Naive thymus-derived CD8-positive, alpha-beta T cell (primary cell): ENCODE measurements at places on chromosomes 12 and 14.

- peak; percentile 41 for DNase-seq
These were observed 4.7 kb upstream of the TTC7B start for GRCh38 chr14:90820958-90821357.

DNA sequence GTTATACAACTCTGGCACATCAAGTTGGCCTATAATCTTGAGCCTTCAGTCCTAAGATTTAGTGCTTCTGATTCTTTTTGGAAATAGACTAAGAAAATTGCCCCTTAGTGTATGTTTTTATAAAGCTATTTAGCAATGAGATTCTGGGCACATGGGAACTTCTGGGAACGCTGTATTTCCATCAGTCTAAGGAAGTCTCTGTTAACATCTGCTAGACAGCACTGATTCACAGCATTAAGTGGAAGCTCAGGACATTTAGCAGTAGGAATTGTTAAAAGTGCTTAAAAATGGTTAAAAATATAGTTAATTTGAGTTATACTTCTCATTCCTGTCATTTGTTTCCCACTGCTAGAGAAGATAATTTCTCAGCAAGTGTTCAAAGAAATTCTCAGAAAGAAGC, 579.1 kb downstream of the SLC16A7 start:
- DNase-seq, result no peak

GRCh38 chr14:20456971-20457370, 1.9 kb downstream of the APEX1 start:
- no peak for DNase-seq

DNA sequence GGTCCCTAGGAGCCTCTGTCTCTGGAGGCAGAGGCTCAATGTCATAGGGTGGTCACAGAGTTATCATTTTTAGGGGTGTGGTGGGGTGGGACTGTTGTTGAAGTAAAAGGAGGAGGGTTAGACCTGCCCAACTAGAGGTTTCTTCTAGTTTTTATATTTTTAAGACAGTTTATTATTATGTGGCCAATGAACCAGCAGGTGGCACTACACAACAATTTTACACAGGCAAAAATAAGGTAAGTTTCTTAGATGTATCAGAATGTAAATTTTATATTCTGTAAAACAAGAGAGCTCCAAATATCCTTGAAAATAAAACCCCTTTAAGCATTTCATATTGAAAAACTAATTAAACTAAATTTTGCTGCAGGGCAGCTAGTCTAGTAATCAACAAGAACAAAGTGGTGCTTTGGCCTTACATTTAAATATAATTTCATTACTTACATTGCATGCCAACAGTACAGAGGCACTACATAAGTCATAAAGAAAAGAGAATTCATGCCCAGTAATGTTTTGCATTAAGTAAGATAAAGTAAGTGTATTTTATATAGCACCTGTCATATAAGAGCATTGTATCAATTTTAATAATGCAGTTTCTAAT, 22.2 kb upstream of the OVCH1 start:
- DNase-seq, result no peak

DNA sequence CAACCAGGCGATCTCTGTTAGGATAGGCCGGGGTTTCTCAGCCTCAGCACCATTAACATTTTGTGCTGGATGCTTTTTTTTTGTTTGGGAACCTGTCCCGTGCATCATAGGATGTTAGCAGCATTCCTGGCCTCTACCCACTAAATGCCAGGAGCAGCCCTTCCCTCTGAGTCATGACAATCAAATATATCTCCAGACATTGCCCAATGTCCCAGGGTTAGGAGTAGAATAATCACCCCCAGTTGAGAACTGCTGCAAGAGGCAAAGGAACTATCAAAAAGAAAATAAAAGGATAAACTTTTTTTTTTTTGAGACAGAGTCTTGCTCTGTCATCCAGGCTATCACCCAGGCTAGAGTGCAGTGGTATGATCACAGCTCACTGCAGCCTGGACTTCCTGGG, 76.0 kb downstream of the ACACB start:
- no peak for DNase-seq

DNA sequence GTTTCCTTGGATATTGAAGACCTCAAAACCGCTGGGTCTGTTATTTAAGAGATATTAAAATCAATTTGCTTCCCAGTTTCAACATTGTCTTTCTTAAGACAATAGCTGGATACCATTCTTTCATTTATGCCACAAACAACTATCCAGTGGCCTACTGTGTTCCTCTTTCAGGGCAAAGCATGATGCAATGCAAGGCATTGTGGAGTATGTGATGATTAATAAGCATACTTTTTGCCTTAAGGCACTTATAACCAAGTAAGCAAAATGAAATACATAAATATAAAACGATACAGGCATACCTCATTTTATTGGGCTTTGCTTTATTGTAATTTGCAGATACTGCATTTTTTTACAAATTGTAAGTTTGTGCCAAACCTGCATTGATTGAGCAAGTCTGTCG, 45.5 kb downstream of the SCN8A start:
- no peak for DNase-seq

- no peak for DNase-seq
These were observed at the start of gene C14orf132 for GRCh38 chr14:96038920-96039632. Gene C14orf132 (plus strand): TSS chr14:96039362. CDS start chr14:96039501, 139 bp downstream.

DNA sequence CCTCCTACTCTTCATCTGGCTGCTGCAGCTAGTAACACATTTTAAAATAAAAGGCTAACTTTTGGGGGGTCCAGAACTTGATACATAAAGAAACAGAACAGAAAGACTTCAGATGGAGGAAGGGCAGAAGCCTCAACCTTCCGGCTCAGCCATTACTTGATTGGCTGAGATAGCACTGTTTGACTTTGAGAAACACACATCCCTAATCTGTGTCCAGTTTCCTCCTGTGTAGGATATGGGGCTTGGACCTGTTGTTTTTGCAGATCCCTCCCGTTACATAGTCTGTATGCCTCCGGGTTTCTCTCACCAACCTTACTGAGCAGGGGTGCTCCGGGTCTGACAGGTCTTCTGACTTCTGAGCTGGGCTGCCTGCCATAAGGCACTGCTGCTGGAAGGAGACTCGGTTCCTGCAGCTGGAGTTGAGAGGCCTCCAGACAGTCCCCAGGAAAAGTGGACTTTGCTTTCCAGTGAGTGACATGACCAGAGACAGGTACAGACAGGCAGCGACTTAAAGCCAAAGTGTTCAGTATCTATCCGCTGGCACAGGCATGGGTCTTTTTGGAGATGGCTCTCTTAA, 8.3 kb upstream of the ZNF641 start:
- DNase-seq, result no peak

GRCh38 chr12:118145113-118145797, 9.3 kb downstream of the PEBP1 start:
- no peak for DNase-seq

DNA sequence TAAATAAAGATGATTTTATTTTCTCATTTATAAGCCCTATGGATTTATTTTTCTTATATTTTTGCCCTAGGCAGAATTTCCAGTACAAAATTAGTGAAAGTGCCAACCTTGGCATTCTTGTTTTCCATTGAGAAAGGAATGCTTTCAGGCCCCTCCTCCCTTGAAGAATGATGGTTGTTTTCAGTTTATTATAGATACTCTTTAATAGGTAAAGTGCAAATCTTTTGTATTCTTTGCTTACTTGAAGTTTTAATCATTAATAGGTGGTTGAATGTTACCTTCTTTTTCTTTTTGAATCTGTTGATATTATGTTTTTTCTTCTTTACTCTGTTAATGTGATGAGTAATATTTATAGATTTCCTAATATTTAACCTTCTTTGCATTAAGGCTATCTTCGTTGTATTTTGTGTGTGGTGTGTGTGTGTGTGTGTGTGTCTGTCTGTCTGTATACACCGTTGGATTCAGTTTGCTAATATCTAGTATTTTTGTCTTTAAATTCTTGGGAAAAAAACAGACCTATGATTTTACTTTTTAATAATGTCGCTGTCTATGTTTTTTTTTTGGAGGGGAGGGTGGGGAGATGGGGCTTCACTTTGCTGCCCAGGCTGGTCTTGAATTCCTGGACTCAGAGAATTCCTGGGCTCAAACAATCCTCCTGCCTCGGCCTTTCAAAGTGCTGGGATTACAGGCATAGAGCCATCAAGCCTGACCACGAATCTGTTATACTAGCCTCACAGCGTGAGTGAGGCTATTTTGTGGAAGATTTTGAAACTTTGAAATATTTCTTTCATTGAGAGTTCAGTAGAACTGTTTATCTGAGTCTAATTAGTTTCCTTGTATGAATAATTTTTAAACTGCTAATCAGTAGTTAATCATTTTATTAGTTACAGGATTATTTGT, 13.5 kb downstream of the SRGAP1 start:
- DNase-seq, result no peak

DNA sequence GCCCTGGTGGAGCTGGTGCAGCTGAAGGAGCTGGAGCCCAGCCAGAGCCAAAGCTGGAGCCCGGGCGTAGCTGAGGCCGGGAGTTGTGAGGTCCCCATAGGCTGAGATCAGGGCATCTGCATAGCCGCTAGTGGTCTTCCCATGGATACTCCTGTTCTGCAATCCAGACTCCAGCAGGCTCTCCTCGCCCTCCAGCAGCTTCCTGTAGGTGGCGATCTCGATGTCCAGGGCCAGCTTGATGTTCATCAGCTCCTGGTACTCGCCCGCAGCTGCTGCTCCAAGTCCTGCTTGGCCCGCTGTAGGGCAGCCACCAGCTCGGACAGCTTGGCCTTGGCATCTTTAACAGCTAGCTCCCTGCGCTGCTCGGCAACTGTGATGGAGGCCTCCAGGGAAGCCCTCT, 966.1 kb downstream of the FSCB start:
- DNase-seq, result peak; percentile 50

GRCh38 chr14:87492561-87492960, 500.4 kb downstream of the GALC start:
- no peak for DNase-seq

- DNase-seq, result no peak
These were observed 165.9 kb downstream of the ETV6 start for GRCh38 chr12:11815397-11815796.

GRCh38 chr14:24634158-24634557, at the start of gene GZMB:
Gene GZMB (minus strand): TSS chr14:24634190. CDS start chr14:24634160, 30 bp downstream.
- DNase-seq, result peak; percentile 41

DNA sequence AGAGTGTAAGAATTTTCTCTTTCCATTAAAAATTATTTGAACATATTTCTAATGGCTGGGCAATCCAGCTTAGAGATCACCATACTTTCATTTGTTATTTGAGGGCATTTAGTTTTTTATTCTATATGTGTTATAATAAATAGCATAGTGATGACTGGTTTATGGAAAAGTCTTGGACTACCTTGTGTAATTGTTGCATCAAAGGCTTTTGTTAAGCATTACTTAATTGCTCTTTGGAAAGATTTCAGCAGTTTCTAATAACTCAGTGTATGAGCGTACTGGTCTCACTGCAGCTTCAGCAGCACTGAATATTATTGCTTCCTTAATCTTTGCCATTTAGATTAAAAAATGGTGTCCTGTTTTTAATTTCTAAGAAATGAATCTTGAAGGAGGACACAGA, 22.8 kb downstream of the TMEM19 start:
- no peak for DNase-seq

DNA sequence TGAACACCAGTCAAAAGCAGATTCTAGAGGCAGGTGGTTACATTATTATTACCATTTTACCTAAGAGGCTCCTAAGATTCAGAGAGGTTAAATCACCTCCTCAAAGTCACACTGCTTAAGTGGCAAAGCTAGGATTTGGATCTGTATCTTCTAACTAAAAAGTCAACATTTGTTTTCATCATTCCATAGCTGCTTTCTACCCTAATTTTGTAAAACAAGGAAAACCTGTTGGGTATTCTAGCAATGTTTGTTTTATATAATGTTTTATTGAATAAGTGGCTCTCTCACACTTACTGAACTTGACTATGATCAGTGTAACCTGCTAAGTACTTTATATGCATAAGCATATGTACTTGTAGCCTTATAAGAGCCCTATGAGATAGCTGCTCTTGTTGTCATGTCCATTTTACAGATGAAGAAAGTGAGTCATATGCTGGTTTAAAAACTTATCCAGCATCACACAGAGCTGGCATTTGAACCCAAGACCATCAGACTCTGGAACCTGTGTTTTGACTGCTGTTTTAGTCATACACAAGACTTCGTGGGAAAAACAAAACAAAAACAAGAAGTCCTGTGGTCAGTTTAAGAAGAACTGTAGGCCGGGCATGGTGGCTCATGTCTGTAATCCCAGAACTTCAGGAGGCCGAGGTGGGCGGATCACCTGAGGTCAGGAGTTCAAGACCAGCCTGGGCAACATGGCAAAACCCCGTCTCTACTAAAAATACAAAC, 31.7 kb upstream of the EVL start:
- DNase-seq, result no peak

DNA sequence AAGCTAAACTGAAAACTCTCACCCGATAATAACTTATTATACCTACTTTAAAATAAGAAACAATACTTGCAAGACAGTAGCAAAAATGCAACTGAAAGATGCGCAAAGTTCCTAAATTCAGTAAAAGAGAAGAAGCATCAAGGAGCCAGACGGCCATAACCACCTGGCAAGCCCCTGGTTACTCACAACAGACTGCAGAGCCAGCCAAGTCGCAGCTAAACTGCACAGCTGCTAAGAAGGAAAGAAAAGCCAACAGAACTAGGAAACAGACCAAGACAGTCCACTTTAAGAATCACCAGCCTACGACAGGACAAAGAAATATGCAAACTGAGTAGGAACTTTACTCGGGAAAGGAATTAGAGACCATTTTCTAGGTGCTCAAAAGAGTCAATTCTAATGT, 127.9 kb downstream of the TMTC1 start:
- no peak for DNase-seq

DNA sequence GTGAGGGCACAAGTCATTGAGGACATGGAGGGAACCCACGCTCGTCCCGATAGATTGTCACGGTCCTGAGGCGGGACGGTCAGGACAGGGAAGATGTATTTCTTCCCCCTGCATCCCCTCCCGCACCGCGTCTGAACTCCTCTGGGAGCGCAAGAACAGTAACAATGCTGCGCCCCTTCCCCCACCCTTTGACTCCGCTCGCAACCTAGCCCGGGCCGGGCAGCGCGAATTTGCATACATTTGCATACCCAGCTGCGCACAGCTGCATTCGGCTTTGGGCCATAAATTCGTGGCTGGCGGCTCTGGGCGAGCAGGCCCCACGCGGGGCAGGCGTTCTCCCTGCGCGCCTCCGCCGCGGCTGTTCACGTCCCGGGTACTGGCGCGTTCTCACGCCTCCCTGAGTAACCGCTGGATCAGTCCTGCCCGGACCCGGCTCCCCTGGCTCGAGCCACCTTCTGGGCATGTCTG, 29.0 kb upstream of the SMUG1 start:
- DNase-seq, result no peak

DNA sequence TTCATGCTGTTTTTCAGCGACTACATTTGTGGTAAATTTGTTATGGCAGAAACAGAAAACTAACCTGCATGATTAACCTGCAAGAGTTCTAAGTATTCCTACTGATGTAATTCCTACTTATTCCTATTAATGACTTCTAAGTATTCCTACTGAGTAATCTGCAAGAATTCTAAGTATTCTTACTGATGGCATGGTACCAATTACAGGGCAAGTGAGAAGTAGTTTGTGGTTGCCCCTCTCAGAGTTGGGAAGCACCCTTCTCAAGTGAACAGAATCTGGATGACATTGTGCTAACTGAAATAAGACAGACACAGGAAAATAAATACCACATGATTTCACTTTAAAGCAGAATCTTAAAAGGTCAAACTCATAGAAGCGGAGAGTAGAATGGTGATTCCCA, 100.9 kb upstream of the CPNE8 start:
- DNase-seq, result no peak

- DNase-seq, result no peak
These were observed 20.4 kb downstream of the ACVR1B start for GRCh38 chr12:51971679-51972421.

GRCh38 chr12:63354969-63355368, 204.0 kb upstream of the AVPR1A start:
- no peak for DNase-seq
